ENCODE measurements at places on chromosomes 6 and 20.

DNA sequence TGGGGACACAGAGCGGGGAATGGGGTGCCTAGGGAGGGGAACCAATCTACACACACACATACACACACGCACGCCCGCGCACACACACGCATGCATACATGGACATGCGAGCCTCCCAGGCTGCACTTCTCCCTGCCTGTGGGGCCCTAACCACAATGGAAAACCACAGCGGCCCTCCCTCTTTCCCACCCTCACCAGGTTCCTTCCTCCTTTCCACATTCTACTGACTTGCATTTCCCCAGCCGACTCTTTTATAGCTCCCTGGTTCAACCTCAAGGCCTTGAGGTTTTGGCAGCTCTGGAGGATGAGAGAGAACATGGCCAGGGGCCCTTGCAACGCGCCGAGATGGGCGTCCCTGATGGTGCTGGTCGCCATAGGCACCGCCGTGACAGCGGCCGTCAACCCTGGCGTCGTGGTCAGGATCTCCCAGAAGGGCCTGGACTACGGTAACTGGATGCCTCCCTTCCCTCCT, at the start of gene BPI:
BPI (plus strand) TSS at position 249 of the 472 bp plus-strand sequence; CDS start at position 317, 68 bp downstream.
- DNase-seq, result no peak

- DNase-seq, result no peak
Measured at GRCh38 chr6:89027756-89028155, 52.8 kb upstream of the PNRC1 start.

- no peak for DNase-seq
Measured at GRCh38 chr20:6654513-6655252, 112.8 kb upstream of the BMP2 start.

DNA sequence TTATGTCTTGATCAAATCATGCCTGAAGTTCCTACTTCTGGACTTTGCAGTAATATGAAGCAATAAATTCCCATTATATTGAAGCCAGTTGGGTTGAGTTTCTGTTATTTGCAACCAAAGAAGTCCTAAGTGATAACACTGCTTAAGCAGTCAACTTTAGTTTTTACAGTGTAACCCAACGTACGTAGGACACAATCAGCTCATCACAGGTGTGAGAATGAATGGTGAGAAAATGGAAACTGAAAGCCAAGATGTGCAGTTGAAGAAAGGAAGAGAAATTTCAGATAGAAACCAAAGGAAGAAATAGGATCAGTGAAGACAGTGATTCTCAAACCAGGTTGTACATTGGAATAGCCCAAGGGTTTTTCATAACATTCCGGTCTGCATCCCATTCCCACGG, 211.4 kb upstream of the ZFP64 start:
- no peak for DNase-seq

DNA sequence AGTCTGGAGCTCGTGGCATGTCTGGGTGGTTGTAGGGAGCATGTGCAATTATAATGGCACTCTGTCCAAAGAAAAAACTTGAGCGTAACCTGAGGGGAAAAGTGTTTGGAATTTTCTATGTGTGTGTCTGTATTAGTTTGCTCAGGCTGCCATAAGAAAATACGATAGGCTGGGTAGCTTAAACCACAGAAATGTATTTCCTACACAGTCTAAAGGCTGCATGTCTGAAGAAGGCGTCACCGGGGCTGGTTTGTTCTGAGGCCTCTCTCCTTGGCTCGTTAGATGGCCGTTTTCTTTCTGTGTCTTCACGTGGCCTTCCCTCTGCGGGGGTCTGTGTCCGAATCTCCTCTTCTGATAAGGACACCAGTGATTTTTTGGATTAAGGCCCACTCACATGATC, 59.0 kb downstream of the IGF2R start:
- DNase-seq, result no peak

- DNase-seq, result no peak
Measured at GRCh38 chr6:71103130-71103529, 146.3 kb upstream of the B3GAT2 start.

- DNase-seq, result no peak
Measured at GRCh38 chr20:40467067-40467466, 222.0 kb downstream of the MAFB start.

DNA sequence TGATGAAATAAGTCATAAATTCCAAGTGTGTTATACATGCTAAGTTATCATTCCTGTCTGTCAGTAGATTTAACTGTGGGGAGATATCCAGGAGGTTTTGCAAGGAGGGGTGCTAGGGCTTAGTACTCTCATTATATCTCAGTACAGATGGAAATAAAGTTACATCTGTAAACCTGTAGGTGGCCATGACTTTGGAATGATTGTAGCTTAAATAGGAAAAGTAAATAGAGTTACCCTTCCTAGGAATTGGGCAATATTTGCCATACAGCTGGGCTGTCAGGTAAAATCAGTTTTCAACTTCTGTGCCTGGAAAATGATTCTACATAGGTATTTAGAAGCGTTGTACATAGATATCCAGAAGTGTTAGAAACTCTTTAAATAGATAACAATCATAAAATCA, 19.8 kb upstream of the TGM3 start:
- no peak for DNase-seq

- no peak for DNase-seq
Measured at GRCh38 chr6:169005166-169005565, 248.5 kb downstream of the THBS2 start.

GRCh38 chr6:33592595-33593413, 12.7 kb upstream of the BAK1 start:
- peak; percentile 43 for DNase-seq

- no peak for DNase-seq
Measured at GRCh38 chr6:147991961-147992360, 350.7 kb upstream of the SASH1 start.

GRCh38 chr6:131172222-131172621, 37.0 kb downstream of the AKAP7 start:
- no peak for DNase-seq

GRCh38 chr20:45059022-45059728, 41.8 kb downstream of the KCNS1 start:
- no peak for DNase-seq

DNA sequence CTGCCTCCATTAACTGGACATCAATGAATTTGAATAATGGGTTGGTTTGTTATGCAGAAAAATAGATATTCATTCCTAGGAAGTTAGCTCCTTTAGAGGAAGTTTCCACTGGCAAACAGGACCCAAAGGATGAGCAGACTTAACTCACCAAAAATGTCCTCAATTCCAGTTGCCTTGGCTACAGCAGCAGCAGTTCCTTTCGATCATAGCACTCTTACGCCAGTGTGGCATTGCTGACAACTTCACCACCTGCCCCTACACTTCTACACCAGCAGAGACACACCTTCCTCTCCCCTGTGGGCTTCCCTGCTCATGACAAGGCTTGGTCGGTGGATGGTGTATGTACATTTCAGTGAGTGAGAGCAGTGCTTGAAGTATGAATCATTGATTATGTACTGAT, 532.8 kb downstream of the QKI start:
- no peak for DNase-seq

DNA sequence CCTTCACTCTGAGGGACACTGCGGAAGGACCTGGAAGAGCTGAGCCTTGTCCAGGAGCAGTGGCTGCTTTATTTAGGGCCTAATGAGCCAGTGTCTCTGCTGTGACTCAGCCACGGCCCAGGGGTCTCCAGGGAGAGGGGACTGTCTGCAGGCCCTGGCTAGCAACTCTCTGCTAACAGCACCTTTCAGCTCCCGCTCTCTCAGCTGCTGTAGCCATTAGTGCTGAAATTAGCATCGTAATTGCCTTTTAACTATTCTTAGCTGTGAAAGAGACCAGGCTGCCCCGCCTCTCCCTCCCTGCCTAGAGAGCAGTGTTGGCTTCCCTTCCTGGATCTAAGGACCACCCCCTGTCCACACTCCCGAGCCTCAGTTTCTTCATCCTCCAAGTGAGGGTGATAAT, 53.1 kb upstream of the SLC32A1 start:
- DNase-seq, result no peak

GRCh38 chr20:841568-842546, 8.3 kb downstream of the FAM110A start:
- no peak for DNase-seq

DNA sequence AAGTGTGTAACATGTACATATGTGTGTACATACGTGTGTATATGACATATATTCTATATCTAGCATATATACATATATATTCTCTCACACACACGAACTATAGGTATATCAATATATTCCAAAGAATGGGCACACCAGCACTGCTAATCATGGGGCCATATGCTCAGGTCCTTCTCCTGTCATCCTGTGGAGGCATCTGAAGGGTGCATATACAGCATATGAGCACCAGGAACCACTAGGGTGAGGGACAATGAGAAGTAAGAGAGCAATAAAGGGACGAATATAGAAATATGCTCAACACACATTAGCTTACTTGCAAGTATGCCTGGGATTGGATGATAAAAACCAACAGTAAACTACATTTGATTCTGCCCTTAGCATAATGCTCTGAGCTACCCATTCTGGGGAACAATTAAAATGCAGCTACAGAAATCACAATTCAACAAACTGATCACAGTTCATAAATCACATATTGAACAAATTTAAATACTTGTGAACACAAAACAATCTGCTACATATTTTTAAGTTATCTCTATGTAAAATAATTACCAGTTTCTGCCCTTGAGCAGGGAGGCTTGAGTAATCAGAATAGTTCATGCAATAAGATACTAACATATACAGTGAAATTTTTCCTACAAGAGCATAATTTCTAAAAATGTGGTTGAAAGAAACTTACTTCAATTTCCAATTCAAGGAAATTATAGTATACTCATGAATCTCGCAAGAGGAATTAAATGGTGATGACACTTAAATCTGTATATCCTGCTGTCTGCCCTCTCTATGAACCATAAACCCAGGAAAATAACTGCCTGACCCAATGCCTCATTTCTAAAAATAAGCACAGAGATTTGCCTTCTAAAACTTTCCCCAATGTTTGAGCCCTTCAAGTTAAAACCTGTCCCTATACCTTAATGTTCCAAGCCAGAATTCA, 272.2 kb upstream of the THEMIS start:
- DNase-seq, result no peak

DNA sequence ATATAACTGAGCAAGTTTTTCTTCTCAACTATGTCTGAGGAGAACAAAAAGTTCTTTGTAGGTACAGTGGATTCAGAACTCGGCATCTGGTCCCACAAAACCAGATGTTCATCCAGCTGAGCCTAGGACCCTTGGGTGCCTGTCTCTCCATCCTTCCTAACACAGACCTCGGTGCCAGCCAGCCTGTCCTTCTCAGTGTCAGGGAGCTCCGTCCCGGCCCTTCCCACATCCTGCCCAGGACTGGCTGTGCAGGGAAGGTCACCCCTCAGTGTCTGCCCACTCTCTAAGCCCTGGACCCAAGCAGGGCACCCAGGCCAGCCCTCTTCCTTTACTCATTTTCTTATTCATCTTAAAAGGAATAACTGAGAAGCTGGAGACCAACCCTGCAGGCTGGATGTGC, 32.0 kb upstream of the AGPAT4 start:
- no peak for DNase-seq

DNA sequence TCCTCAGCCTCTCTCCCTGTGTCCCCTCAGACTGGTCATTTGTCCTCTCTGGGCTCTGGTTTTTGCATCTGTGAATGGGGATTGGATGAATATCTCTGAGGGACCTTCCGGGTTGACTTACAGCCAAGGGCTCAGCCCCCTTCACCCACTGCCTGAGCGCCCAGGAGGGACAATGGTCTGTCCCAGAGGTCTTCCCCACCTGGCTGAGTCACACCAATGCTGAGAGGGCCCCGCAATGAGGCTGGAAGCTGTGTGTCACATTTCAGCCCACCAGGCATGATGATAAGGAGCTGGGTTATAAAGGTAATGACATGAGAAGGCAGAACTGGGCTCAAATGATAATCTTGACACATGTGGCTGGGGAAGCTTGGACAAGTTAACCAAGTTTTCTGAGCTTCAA, 70.5 kb downstream of the TOX2 start:
- no peak for DNase-seq

DNA sequence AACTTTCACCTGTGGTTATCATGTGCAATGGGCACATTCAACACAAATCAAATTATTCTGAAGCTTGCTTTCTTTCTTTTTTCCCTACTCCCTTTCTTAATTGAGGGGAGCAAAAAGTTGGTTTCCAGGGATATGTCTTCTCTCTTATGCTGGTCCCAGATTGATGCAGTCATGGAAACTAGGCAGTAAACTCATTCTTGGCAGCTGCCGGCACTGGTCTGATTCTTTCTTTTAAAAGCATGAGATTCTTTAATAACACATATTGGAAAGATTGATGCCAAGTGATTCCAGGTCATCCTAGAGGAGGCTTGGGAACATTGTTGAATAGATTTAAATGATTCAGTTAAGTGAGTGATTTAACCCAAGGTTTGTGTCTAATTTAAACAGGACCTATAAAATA, 29.0 kb downstream of the PTPRA start:
- DNase-seq, result no peak
